Cortex of kidney (tissue), 1 donor: ENCODE measurements at places on chromosomes 1 and 21.

DNA sequence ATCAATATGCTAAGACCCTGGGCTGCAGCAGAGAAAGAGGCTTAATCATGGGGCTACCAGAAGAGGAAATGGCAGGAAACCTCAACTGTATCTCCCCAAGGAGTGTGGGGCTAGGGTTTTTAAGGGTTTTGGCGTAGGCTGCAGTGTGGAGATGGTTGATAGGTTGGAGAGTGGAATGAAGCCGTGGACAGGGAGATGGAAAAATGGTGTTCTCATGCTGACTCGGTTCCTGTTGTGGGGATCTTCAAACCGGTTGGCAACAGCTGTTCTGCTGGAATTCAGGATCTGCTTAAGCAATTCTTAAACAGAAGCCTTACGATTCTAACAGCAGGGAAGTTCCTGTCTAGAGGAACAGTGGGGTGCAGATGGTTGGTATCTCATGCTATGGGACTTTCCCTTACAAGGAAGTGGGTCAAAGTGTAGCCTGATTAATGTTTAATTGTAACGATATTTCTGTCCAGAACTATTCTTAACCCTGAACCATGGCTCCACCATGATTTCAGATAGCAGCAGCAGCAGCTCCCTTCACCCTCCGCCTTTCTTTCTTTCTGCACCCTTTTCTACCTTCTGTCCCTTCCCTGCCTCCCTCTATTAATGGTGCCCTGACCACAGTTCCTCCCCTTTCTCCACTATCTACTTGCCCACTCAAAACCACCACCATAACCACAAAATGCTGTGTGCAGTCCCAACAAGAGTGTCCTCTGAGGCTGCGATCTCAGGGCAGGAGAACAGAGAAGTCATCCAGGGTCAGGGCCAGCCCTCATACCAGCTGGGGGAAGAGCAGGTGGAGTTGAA is 30.8 kb downstream of the RSPH1 start:
- DNase-seq, result no peak

- no peak for DNase-seq
Observed at GRCh38 chr1:233478611-233479010, 135.3 kb upstream of the KCNK1 start.

GRCh38 chr1:64111787-64112186 is 91.6 kb upstream of the UBE2U start:
- no peak for DNase-seq

GRCh38 chr21:42633858-42634257 is 19.6 kb upstream of the PDE9A start:
- no peak for DNase-seq

- DNase-seq, result no peak
Observed at GRCh38 chr1:170680428-170680827, 16.5 kb downstream of the PRRX1 start.

DNA sequence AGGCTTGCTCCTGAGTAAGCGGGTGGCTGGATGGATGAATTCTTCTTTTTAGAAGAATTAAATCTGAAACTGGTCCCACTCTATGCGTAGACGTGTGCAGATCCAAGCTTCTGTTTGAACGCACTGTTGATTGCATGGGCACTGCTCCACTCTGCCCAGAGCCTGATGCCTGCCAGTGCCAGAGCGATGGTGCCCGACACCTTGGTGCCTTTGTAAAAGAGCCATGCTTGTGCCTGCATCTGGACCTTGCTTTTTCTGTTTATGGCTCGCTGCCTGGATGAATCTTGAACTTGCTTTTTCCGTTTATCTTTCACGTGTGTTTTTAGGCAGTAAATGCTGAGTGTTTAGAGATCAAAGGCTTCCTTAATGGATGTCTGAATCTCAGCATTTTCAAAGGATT is 15.0 kb upstream of the PWP2 start:
- no peak for DNase-seq

DNA sequence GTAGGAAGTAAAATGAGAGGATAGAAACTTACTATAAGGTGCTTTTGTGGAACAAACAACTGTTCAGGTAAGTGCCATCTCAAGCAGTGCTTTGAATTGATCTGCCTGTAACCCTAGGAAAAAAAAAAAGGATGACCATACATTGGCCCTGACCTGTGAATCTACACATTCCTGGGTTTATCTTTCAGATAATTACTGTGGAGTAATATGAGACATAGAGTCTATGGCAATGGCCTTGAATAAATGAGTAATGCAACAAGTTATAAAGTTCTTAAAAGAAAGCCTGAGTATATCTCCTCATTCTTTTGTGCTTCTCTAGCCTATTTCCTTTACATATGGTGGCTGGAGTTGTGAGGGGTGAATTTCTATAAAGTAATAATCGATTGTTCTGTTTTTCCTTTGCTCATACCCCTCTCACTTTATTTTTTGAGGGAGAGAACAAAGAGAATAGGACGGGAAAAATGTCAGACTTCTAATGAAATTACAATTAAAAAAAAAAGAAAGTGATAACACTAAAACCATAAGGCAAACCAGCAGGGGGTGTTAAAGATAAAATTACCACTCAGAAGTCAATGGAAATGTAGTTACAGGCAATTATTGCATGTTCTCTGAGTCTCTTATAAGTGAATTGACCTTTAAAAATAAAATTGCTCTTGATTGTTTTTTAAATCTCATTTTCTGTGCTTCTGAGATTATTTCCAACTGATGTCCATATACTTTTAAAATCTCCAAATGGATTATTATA is 12.4 kb upstream of the ATP1A1 start:
- DNase-seq, result no peak

DNA sequence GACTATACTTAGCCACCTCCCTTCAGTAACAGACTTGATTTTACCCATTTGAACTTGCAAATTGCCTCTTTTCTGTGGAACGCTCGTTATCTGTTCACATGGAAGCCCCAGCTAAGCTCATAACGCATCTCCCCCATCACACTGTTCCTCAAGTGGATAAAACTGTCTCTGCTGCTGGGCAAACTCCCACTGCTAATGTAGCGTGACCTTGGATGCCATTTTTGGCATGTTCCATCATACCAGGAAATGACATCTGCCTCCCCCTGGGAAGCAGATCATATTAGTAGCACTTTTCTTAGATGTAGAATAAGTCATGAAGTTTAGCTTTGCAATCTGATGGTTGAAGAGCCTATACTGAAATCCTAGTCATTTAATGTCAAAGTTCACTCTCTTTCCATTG is 528.7 kb upstream of the PLXNA2 start:
- no peak for DNase-seq

DNA sequence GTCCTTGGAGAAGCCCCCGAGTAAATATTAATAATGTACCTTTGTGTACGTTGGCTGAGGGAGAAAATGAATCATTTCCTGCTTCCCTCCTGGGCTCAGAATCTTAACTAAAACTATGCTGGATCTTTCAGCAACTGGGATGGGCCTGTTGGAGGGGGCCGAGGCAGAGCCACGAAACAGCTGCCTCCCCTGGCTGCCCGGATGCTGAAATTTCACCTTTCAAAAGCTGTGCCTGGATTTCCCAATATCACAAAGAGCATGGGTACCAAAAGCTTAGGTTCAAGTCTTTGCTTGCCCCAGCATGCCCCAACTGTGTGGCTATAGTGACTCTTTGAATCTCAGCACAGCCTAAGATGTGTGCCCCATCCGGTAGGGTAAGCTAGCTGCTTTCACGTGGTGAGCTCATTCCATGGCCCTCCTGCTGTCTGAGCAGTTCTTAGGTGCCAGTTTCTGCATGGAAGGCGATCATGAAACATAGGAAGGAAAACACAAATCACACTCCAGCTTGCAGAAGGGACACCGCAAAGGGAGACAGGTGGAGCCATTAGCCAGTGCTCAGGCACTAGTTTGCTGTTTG is 473.5 kb downstream of the PTPRU start:
- no peak for DNase-seq

DNA sequence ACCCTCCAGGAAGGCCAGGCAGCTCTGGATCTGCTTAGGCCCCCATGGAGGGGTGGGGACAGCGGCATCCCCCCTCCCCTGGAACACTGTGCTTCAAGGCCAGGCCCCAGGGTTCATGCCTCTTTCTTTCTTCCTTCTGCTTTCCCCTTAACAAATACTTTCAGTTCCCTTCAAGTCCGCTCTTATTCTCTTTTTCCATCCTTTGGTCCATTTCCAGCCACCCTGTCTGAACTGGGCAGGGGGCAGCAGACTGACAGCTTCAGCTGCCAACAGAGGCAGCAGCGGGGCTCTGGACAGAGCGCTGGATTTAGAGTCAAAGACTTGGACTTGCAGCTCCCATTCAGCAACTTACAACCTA is 1.1 kb upstream of the CD244 start:
- no peak for DNase-seq

DNA sequence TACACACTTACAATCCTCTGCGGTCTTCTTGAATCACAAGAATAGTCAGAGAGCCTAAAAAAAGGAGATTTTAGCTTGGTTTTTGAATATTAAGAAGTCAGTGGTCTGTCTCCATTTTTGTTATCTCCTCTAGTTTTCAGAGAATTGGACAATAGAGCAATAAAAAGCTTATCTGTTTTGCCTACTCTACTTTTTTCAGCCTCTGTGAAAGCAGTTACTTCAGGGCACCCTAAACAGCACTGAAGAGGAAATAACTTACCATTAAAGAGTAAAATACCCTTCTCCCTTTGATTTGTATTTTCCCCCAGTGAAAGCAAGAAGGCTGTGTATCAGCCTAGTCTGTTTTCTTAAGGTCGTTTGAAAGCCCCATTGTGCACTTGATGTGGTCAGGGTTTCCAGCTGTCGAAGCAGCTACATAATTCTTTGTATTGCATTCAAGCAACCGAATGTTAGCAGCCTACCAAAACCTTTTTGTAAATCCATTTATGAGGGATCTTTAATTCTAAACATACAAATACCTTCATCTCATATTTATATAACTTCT is 1.0 kb downstream of the NTMT2 start:
- no peak for DNase-seq

GRCh38 chr1:51000160-51000559 is 30.1 kb downstream of the CDKN2C start:
- no peak for DNase-seq

DNA sequence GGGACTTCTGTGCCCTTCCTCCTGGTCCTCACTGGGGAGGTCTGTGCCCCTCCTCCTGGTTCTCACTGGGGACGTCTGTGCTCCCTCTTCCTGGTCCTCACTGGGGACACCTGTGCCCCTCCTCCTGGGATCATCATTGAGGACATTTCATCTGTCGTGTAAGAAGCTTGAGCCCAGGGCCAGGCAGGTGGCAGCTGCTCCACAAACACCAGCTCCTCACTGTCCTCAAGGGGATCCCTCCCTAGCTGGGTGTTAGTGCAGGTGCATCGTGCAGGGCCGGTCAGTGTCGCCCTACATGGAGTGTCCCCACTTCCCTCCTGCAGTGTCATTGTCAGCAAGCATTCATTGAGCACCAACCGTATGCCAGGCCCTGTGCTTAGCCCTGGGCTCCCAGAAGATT is 312.7 kb downstream of the PTPRU start:
- DNase-seq, result no peak

GRCh38 chr1:14851760-14852159 is 253.3 kb downstream of the KAZN start:
- no peak for DNase-seq
